ENCODE measurements at places on chromosomes 1 and 21. TPM values are rescaled to one million over a fixed set of nuclear protein-coding genes. Genes with fewer than 3 reads are reported as not detected.

- DNase-seq: no peak
Observed at GRCh38 chr1:44346878-44347277, 8.2 kb downstream of the ERI3 start.

- no peak for DNase-seq
Observed at GRCh38 chr21:45293726-45294401, 6.2 kb upstream of the POFUT2 start.

DNA sequence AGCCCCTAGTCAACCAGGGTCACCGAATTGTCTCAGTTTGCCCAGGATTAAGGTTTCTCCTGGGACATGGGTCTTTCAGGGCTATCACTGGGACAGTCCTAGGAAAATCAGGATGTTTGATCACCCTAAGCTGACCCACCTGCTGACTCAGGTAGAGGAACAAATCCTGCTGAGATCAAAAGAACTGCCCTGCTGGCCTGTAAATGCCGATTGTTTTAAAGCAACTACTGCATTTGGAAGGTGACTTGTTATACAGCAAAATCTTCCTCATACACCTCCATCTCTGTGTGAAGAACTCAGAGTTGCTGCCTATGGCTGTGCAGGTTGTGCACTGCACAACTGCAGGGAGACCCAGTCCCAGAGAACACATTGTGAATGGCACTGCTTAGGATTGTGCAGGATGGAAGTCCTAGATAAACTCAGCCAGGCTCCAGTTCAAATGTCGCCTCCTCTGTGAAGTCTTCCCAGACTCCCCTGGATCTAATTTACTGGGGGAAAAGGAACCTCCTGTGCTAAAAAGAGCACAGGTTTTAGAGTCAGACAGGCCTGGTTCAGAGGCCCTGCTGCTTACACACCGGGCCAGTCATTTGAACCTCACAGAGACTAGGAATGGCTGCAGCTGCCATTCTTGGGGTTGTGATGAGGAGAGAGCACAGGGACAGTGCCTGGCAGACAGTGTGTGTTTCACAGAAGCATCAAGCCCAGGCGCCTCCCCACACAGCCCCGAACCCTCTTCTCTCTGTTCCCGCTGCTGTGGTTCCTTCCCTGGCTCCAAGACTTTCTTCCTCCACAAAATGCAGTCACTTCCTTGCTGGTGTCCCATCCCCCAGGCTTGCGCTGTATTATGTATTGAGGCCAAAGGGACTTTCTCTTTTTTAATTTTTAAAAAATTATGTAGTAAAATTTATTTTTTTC lies 23.2 kb upstream of the LRP8 start:
- DNase-seq: peak; percentile 31

DNA sequence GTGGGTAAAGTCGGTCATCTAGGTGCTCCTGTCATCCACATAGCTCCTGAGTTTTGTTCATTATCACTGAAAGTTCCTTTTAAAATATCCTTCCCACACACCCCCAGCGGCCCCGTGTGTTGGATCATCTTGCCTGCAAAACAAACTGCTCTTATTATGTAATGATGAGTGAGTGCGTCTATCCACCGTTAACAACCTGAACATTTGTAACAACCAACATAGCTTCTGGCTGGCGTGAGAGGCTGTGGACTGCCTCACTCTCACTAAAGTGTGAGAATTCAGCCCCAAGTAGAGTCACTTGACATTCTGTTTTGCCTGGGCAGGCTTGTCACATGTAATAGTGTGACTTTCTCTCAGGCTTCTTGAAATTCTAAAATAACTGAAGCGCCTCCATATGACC lies 14.5 kb upstream of the KCNA2 start:
- peak; percentile 43 for DNase-seq

DNA sequence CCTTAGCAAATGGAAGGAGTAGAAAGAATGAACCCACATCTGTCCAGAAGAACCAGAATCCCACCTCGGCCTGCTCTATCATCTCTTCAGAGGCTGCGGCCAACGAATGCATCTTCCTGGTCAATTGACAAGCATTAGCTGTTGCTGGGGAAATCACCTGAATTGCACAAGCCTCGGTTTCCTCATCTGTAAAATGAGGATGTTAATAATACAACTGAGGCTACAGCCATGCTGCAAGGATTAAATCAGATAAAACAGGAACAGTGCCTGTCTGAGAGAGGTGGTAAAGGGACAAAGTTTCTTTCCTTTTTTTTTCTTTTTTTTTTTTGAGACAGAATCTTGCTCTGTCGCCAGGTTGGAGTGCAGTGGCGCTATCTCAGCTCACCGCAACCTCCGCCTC lies 99.8 kb downstream of the KIF14 start:
- DNase-seq: no peak

DNA sequence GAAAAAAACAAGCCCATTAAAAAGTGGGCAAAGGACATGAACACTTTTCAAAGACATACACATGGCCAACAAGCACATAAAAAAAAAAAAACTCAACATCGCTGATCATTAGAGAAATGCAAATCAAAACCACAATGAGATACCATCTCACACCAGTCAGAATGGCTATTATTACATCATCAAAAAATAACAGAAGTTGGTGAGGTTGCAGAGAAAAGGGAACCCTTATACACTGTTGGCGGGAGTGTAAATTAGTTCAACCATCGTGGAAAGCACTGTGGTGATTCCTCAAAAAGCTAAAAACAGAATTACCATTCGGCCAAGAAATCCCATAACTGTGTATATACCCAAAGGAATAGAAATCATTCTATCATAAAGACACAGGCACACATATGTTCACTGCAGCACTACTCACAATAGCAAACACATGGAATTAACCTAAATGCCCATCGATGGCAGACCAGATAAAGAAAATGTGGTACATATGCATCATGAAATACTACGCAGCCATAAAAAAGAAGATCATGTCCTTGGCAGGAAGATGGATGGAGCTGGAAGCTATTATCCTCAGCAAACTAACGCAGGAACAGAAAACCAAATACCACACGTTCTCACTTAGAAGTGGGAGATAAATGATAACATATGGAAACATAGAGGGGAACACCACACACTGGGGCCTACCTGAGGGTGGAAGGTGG lies 70.1 kb downstream of the INTS7 start:
- no peak for DNase-seq

DNA sequence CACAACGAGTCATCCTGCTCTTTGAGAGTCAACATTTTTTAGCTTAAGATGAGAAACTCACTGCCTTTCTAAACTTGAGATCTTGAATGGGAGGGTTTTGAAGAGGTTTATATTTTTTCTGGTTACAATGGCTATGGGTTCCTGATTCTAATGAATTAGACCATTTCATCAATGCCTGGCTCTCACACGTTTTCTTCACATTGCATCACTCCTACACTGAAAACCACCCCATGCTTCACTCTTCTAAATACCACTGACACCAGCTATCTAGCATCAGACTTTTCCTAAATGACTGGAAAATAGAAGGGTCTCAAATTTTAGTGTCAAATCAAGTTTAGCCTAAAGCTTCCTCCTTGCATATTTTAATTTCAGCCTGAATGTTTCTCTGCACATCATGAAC lies 606.1 kb upstream of the USP24 start:
- DNase-seq: no peak

GRCh38 chr21:18940791-18941190 lies 537.2 kb upstream of the TMPRSS15 start:
- no peak for DNase-seq

DNA sequence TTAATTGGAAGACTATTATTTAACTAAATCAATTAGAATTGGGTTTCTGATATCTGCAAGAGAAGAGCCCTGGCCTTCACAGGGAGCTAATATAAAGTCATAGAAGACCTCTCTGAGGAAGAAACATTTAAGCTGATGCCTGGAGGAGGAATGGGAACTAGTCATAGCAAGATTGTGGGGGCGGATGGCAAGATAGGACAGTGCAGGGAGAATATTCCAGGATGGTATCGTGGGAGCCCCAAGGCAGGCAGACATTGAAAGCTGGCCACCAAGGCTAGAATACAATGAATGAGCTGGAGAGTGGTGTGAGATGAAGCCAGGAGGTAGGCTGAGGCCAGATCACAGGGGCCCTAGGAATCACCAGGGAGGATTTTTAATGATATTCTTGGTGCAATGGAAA lies 20.8 kb upstream of the MYSM1 start:
- DNase-seq: no peak

Gene MPL
- total RNA-seq: 0.90 TPM

Data from posterior vena cava (tissue), 2 donors.